ENCODE measurements at places on chromosomes 1 and 21.
A peak's percentile ranks its signal among the peaks of the same experiment; 100 is the strongest.

DNA sequence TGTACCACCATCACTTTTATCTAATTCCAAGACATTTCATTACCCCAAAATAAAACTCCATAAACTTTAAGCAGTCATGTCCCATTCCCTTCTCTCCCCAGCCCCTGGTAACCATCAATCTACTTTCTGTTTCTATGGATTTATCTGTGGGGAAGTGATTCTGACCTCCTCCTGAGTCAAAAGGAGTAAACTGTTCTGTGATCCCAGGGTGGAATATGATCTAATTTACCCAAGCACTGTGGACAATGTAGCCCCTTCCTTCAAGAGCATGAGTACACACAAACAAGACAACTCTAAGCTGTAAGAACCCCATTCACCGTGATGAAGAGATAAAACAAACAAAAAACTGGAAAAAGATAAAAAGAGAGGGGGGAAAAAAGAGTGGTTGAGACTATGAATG lies 77.9 kb downstream of the PLPP3 start:
- no peak for DNase-seq

DNA sequence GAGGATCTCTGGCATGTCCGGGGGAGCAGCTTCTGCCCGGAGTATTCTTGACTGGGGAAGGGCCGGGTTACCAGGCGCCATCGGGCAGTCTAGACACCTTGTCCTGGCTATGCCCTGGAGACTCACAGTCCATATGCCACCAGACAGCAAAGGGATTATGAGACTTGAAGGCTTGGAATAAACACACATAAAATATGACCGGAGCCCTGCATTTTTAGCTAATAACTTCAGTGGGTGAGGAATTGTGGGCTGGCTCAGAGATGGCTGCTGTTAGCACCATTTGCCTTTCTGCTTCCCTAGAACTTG lies 15.5 kb downstream of the NTPCR start:
- no peak for DNase-seq

- DNase-seq, result peak; percentile 57
Observed at GRCh38 chr1:7404046-7404742, 366.9 kb upstream of the VAMP3 start.

DNA sequence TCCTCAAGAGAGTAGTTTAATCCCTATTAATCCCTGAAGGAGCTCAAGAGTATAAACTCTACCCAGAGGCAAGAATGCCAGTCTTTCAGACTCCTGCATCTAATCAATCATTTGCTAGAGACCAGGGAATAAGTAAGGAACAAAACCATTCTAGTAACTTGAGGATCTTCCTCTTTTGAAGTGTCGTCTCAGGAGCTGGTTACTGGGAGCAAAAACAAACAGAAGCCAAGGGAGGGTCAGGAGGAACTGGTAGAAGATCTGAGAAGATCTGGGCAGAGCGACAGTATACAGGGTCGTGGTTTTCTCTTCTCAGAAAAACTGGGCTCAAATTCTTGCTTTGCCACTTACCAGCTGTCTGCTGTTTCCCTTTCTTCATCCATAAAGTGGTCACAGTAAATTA lies 69.3 kb downstream of the RPS6KA1 start:
- DNase-seq, result no peak

- DNase-seq, result no peak
Observed at GRCh38 chr1:109084563-109085517, 5.7 kb upstream of the TMEM167B start.

GRCh38 chr1:193661385-193661784 lies 475.0 kb upstream of the B3GALT2 start:
- DNase-seq, result no peak

DNA sequence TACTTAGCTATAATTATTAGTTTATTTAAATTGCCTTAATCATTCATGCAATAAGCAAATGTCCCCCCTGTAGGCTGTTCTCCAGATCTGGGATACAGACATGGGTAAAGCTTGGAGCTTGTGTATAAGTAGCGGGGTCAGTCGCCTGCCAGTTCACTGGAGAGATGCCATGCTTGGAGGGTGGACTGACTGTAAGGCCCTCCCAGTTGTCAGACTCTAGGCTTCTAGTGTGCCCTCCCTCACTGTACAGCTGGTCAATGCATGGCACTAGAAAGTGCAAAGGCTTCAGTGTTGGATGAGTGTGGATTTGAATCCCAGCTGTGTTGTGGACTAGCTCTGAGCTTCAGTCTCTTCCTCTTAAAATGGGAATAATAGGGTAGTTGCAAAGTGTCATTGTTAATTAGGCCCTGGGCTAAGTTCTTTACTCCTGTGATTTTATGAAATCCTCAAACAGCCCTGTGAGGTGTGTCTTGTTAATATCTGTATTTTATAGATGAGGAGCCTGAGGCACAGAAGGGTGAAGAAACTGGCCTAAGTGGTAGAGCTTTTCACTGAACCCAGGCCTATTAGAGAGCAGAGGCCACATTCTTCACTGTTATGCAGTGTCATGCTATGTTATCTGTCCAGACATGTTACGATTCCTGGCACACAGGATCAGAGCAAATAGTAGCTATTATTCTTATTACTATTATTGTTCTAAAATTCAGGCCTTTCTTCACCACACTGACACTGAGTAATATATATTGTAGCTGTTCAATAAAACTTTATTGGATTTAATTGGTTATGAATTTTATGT lies 85.9 kb downstream of the ROR1 start:
- DNase-seq, result no peak

- DNase-seq, result no peak
Observed at GRCh38 chr1:1299686-1300351, 7.9 kb downstream of the ACAP3 start.

GRCh38 chr1:194184425-194184824 lies 998.0 kb upstream of the B3GALT2 start:
- DNase-seq, result no peak

DNA sequence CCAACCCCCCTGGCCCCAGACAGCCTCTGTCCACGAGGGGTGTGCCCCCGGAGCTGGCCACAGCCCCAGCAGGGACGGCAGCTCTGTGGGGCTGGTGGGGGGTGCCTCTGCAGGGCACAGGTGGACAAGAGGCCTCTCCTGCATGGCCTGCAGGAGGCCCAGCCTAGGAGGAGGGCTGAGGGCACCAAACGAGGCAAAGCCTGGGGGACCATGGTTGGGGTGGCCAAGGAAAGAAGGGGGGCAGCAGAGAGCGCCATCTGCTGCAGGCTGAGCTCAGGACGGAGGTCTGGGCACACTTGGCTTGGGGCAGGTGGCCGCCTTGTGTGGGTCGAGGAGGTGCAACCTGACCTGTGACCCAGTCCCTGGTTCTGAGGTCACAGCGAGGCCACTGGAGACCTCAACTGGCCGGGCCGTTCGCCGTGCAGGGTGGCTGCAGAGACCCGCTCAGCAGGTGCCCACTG lies 27.3 kb downstream of the RRP1 start:
- DNase-seq, result no peak

DNA sequence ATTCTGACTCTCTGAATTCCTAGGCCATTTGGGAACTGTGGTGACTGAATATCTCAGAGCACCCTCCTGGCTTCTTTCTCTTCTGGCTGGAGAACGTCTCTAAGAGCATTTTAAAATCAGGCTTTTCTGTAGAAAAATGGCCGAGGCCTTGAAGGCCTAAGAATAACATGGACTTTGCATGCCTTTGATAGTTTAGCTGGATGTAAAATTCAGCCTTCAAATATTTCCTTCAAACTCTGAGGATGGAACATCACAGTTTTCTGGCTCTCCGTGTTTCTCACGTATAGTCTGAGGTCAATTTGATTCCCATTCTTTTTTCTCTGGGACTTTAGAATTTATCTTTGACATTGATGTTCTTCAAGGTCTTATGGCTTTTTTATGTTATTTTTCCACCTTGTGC lies 34.0 kb downstream of the ARHGEF16 start:
- no peak for DNase-seq

- DNase-seq, result no peak
Observed at GRCh38 chr1:170872663-170873062, 62.7 kb upstream of the MROH9 start.

GRCh38 chr1:245893025-245893424 lies 614.1 kb downstream of the SMYD3 start:
- no peak for DNase-seq

- no peak for DNase-seq
Observed at GRCh38 chr21:30839304-30839703, 9.7 kb upstream of the KRTAP7-1 start.

DNA sequence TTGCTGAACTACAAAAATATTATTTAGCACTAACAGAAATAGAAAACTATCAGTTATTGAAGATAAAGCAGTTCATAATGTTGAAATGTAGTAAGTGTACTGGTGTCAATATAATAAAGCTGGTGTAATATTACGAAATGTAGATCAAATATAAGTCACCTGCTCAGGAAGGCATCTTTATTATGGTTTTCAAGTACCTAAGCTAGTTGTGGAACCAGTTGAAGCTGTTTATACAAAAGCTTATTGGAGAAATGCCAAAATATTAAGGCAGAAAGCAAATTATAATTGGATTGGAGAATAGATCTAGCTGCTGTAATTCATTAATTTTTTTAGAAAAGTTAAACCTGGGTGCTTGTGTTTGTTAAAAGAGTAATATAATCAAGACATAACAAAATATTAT lies 6.2 kb upstream of the MARK1 start:
- DNase-seq, result no peak

DNA sequence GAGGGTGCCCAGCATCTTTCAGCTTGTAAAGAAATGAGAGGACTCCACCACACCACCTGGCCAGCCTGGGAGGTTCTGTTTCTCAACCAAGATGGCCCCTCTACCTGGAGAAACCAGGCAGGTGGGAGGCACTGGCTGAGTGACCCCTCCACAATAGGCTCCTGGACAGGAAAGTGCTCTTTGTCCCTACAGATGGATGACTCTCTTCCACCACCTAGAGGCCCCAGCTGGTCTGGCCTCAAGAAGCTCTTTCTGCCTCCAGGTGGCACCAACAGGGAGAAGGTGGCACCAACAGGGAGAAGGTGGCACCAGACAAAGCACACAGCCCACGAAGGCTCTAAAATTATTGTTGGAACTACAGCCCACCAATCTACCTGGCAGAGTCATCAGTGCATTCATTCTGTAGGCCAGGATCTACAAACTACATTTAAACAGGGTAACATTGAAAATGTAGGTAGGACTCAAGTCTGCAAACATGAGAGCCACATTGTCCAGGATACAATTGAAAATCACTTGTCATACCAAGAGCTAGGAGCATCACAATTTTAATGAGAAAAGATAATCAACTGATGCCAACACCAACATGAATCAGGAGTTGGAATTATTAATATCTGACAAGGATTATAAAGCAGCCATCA lies 14.4 kb downstream of the TMPRSS3 start:
- DNase-seq, result no peak

DNA sequence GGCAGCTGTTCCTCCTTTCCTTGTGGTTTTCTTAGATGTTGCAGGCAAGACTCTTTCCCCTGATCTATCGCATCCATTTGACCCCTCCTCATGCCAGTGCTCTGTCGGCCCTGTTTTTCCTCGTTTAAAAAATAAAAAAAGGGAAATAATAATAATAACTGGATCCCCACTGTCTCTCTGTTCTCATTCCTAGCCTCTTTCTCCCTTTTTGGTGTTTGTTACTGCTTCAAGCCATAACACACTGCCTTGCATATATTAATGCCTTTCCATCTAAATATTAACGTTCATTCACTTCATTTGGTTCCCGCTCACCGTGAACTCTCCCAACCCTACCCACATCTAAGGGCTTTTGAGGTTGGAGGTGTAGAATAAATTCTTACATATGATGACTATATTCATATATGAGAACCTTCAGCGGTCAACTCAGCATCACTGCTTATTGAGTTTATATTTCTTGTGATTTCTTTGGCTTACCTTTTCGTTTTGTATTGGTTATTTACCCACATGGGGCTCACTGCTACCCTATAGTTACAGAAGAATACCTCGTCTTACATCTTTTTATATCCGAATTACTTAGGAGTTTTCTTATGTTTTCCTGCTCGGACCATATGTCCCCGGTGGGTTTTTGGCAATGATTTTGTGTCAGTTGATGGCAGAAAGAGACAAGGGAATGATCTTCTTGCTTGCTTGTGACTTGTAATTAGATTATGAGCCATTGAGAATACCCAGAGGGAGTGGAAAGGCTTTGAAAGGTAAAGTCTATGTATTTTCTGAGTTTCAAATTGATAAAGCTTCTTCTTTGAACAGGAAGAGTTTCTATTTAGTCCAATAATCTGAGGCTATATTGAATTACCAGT lies 805 bp downstream of the ATG4C start:
- no peak for DNase-seq

DNA sequence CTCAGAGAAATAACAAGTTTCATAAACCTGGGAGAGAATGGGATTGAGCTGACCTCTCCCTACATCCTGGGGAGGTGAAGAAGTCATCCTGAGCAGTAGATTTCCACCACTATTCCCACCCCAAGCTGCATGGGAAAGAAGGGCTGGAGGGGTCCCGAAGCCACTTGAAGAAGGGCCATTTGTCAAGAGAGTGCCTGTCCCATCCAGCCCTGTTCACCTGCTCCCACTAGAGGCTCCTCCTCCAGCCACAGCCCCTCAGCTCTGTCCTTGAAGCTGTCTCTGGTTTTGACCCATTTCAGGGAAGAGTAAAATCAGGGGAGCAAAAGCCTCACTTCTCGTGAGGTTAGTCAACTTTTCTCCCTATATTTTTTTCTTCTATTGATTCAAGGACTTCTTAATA lies 155.8 kb upstream of the DNAH14 start:
- peak; percentile 71 for DNase-seq

GRCh38 chr21:42661688-42662429 lies 8.4 kb downstream of the PDE9A start:
- DNase-seq, result no peak

DNA sequence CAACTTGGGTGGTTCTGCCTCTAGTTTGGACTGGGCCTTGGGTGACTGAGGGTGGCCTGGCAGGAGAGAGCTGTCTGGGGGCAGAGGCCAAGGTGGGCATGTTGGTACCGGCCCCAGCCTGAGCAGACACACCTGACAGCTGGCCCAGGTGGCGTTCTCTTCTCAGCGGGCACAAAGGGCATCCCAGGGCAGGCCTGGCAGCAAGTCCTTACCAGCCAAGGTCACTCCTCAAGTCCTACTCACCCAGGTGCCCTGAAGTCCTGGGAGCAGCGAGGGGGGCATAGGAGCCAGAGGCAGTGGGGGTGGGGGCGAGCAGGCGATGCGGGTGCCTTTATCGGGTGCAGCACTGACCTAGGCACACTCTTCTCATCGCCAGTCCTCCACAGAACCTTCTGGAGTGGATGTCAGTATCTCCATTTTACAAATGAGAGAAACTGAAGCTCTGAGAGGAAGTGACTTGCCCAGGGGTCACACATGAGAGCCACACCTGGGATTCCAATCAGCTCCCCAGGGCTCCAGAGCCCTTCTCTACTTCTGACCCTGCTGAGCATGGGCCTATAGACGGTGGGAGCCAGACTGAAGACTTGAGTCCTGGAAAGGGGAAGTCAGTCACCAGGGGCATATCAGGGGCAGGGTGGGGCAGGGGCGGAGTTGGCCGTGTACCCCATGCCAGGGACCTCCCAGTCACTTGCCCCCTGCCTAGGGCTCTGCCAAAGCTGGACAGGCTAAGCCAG lies 587 bp upstream of the SLC25A34 start:
- DNase-seq, result no peak

GRCh38 chr1:96104506-96104905 lies 617.1 kb upstream of the PTBP2 start:
- no peak for DNase-seq
